ENCODE measurements at places on chromosomes 11 and 22.
A peak's percentile ranks its signal among the peaks of the same experiment; 100 is the strongest.

- no peak for DNase-seq
Observed at GRCh38 chr22:47162865-47163264, 400.4 kb downstream of the TBC1D22A start.

DNA sequence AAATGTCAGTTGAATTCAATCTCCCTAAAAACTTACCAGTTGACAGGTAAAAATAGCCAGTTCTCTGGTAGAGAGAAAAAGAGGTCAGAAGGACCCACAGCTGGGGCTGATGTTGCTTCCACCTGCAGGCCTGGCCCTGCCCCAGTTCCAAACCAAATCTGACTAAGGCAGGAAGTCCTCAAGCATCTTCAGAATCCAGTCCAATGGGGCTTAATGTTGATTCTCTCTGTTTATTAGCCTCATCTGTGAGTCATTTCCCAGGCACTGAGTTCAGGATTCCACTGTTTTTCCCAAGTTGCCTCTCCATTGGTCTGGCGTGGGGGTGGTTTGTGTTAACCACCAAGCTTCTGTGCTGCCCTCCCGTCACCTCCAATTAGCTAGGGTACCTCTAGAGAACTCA is 601.8 kb downstream of the INSC start:
- no peak for DNase-seq

- no peak for DNase-seq
Observed at GRCh38 chr11:128005562-128005961, 581.8 kb downstream of the ETS1 start.

DNA sequence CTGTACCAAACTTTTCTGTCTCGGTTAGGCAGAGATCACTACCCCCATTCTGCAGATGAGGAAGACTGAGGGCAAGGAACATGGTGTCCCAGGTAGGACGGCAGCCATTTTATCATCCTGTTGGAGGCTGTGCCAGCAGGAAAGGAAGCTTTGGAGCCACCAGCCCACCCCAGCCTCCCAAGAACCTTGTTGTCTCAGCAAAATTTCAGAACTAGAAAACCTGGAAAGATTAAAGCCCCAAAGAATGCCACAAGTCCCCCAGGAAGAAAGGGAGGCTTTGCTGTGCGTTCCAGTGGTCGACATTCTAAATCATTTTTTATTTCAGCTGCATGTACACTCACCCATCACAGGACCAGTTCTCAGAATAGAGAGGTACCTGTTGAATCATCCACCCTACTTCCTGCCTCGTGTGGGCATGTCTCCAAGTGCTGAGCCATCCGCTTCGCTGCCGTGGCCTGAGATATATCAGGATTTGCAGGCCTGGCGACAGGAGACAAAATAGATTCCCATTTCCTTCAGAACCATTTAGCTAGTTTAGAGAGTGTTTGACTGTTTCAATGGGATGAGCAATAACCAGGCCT is 13.0 kb upstream of the EIF3D start:
- no peak for DNase-seq

GRCh38 chr11:18065572-18065971 is 19.5 kb upstream of the TPH1 start:
- no peak for DNase-seq

- no peak for DNase-seq
Observed at GRCh38 chr22:36154423-36154945, 6.1 kb downstream of the APOL3 start.

GRCh38 chr11:27914080-27914479 is 193.9 kb downstream of the KIF18A start:
- no peak for DNase-seq

DNA sequence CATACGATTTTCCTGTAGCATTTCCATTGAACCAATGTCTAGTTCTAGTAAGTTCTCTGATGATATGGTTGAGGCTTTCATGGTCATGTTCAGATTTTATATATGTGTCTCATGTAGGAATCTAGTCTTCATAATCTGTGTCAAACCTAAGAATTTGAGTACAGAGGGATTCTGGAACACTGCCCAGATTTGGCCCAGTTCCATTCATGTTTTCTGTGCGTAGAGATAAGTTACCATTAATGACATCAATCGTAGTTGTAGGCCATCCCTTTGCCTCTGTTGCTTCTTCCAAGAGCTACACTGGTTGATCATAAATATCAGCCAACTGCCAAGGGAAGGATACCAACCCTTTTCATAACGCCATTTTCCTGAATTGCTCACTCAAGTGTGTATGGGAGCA is 23.3 kb downstream of the ST3GAL4 start:
- DNase-seq = no peak

GRCh38 chr11:77771135-77771534 is 49.4 kb downstream of the RSF1 start:
- DNase-seq = no peak

- no peak for DNase-seq
Observed at GRCh38 chr11:92123540-92123939, 101.1 kb upstream of the FAT3 start.

GRCh38 chr11:63508009-63508408 is 2.1 kb downstream of the LGALS12 start:
- peak; percentile 63 for DNase-seq

- DNase-seq = peak; percentile 63
Observed at GRCh38 chr11:2689651-2690575, 9.9 kb downstream of the KCNQ1OT1 start.

DNA sequence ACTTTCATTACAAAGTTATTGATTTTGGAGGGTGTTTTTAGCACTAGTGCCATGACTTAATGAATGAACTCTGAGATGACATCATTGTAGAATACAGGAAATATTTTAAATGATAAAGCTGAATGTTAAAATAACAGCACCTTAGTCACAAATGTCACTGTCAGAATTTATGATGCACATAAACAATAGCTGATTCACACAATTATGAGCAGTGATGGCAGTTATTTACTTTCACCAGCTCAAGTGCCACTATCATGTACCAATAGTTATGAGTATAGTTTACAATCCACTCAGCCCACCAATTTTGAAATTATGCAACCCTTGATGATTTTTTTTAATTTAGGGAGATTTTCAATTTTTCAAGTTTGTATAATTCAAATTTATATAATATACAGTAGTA is 23.0 kb downstream of the SERPING1 start:
- no peak for DNase-seq

All from Peyer's patch (tissue), 4 donors.